ENCODE measurements at places on chromosomes 12 and 14. TPM values are rescaled to one million over a fixed set of nuclear protein-coding genes. Genes with fewer than 3 reads are reported as not detected.
A peak's percentile ranks its signal among the peaks of the same experiment; 100 is the strongest.

The STON2 gene
- polyA plus RNA-seq, result 8.2 TPM

The KITLG gene
- polyA plus RNA-seq, result 1.3 TPM

The ASCL1 gene
- polyA plus RNA-seq, result 0.12 TPM

The SSPN gene
- 2.9 TPM for polyA plus RNA-seq

- DNase-seq, result peak; percentile 82
Observed at GRCh38 chr12:128969480-128970055, 116.3 kb downstream of the GLT1D1 start.

DNA sequence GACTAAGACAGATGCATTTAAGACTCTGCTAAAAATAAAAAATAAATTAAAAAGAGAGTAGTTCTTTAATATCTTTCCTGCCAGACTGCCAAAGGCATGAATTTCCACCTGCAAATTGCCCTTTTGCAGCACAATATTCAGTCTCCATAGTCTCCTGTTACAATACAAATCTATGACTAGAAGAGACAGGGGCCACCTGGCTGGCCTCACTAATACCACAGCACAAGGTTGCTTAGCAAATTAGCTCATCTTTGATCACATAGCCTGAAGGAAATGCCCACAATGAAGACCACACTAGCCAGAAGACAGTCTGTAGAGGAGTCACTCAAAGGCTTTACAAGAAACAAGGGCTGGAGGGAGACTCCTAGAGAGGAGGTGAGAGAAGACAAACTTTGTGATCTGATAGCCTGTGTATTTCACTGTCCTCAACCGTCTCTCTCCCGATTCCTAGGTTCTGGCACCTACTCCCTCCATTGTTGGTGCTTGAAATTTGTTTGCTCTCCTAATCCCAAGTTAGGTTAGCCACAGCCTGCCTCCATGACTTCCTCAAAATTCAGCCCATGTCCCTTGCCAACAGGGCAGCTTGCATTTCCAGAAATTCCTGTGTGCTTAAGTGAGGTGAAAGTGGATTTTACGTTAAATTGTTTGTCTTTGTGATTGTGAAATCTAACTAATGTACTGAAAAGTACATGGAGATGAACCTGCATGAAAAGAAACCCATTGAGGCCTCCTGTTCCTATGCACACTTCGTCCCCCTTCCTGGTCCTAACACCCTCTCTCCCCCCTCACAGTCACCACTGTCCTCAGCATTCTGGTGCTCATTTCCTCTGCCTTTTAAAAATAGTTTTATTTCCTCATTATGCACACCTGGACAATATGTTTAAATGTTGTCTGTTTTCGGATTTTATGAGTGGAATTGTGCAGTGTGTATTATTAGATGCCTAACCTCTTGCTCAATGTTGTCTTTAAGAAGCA lies 88.7 kb upstream of the PLXNC1 start:
- DNase-seq, result no peak
